Anterior cingulate cortex (tissue), 58 donors: ENCODE measurements at places on chromosomes 5 and 9.

- peak; percentile 79 for DNase-seq
Observed at GRCh38 chr9:18595597-18595996, 121.6 kb downstream of the ADAMTSL1 start.

GRCh38 chr5:96431376-96432187 is 1.5 kb downstream of the PCSK1 start:
- no peak for DNase-seq

DNA sequence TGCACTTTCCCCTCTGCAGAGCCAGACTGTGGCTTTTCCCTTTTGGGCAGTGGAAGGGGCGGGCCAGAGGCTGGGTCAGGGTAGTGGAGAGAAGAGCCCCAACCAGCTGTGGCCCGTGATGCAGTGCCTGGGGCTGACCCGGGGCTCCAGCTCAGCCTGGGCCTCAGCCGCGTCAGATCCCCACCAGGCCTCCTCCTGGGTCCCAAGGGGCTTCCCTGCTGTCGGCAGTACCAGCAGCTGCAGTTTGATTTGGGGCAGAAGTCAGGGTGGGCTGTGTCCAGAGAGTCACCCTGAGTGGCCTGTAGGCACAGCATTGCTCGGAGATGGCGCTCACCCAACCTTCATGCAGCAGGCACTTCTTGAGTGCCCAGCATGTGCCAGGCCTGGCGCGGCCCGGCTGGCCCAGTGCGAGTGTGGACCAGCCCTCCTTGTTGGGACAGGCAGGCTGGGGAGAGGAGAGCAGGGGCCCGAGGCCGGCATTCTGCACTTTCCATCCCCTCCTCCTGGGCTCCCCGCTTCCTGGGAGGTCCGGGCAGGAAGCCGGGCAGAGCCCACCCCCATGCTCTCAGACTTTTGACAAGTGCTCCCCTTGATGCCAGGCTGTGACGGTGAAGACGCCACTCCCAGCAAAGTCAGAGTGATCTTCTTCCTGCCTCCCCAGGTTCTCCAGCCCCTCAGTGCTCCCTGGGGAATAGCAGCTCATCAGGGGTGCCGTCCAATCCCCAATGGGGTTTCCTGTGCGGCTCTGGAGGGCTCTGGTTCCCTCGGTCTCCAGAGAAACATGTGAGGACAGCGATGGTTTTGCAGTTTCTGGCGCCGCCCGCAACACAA is 88.3 kb upstream of the COL5A1 start:
- DNase-seq: no peak

- DNase-seq: no peak
Observed at GRCh38 chr5:143767162-143767561, 44.8 kb upstream of the HMHB1 start.

DNA sequence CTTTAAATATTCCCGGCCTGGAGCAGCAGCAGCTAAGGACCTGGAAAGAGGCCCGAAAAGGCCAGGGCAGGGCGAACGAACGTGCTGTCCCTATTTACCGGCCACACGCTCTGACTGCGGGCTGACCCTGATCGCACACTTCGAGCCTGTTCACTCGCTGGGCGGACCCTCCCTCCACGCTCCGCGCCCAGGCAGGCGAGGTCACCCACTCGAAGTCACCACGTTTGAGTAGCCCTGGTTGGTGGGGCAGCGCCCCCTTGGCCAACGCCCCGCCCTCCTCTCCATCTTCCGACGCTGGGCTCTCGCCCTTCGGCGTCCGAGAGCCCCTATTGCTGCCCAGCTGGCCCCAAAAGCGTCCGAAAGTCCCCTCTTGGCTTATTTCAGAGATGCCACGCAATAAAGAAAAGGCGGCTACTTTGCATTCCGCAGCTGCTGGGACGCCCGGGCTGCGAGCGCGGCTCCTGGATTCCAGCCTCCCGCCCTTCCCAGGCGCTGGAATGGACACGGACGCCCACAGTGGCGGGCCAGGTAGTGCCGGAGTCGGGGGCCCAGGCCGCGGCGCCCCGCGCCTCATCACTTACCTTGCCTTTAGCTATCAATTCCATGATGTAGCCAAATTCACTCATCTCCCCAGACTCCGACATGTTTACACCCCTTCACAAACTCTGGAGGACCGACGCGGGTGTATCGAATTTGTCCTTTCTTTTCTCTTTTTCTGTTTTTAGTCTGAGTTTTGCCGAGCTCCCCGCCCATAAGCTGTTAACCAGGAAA is 9.9 kb upstream of the TRIM36 start:
- DNase-seq: no peak

DNA sequence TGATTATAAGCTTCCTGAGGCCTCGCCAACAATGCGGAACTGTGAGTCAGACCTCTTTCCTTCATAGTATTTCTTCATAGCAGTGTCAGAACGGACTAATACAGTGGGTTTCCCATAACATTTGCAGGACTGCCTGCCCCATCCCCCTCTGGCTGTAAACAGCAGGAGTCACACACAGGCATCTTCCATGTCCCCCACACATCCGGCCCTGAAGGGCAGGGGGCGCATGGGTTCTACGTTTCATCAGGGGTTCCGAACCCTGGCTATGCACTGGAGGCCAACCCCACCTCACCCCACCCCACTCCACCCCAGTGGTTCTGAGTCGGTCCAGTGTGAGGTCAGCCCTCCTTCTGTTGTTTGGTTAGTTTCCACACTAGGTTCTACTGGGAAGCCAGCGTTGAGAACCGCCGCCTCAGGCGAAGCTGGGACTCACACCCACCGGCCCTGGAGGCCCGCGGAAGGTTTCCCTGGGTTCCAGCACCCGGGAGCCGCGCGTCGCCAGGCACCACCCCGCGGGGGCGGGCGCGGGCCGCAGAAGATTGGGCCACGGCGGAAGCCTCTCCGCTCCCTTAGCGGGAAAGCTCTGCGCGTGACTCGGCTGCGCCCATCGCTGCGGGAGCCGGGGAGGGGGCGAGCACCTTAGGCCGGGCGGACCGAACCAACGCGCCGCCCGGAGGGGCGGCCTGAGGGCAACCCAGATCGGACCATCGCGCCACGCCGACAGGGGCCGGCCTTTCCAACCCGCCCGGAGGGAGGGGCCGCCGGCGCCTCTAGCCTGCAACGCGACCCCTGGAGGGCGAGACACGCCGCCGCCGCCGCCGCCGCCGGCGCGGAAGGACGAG is at the start of gene RUSC2:
TSS of gene RUSC2 (plus strand) at position 799 of the 842 bp plus-strand sequence. CDS start 56,411 bp downstream, outside the sequence.
- DNase-seq: peak; percentile 85

DNA sequence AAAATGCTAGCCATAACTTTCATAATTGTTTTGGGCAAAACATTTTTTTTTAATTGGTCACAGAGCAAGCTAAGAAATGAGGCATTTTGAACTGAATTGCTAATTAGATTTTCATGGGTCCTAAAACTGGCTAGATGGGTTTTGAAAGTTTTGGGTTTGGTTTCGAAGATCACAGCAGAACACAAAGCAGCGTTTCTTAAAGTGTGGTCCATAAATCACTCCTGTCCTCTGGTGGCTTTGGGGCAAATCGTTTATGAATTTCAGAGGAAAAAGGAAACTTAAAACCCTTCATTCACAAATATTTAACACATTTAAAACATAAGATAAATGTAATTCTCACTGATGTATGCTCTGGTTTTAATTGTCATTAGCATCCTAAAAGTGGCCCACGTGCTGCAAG is 503.7 kb downstream of the SPATA31D1 start:
- DNase-seq: no peak

DNA sequence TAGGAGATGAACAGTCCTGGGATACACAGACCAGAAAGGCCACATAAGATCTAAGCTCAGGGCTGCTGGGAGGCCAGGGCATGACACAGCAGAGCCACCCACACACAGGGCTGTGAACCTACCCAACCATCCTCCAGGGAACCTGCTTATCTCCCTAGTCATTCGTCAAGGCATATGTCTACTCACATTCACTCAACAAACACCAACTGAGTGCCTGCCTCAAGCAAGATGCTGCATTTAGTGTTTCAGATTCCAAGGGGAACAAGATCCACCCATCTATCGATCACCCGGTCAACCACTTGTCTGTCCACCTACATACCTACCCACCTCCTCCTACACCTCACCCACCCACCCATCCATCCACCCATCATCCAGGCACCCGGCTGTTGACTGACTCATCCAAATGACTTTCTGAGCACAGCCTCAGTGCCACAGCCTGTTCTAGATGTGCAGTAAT is 1.9 kb downstream of the DPM2 start:
- no peak for DNase-seq

DNA sequence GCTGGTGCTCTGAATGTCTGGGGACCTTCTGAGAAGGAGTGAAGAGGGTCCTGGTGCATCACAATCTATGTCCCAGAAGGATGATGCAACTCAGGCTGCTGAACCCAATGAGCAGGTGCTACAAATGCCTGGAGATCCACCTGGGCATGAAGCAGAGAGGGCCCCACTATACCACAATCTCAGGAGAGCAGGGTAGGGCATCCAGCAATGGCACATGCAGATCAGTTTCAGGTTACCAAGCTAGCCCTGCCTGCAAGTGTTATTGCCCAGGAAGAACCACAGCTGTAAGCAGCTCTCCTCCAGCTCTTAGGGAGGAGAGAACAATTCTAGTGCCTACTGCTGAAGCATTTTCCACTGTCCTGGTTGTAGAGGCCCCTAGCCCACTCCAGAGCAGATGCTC is 389.2 kb upstream of the TNC start:
- DNase-seq: no peak

DNA sequence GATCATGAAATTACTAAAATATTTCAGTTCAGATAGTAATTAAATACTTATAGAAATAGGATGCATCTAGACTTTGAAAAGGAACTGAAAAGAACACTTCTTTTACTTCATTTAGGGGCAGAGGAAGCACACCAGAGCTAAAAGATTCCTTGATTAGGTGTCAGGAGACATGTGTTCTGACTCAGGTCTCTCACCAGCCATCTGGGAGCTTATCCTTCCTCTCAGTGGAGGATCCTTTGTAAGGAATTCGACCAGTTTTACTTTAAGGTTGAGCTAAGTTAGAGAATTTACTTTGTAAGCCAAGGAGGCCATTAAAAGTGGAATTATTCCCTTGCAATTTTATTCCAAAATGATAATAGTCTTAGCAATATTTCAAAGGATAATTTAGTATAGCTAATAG is 16.7 kb downstream of the VCAN start:
- DNase-seq: no peak

DNA sequence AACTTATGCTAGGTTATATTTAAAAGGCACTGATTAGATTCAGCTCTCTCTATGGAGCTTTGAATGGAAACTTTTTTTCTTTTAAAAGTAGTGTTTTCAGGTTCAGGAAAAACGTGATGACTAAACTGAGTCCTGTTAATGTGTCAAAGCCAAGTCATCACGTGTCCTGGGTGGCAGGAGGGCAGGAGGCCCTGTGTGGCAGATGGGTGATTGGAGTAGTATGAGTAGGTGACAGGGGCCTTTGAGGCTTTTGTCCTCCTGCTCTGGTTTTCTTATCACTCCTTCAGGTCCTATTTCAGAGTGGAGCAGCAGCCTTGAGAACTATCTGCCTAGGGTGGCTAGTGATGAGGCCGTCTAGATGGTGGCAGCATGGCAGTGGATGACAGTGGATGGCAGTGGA is 17.7 kb upstream of the CARTPT start:
- DNase-seq: no peak

DNA sequence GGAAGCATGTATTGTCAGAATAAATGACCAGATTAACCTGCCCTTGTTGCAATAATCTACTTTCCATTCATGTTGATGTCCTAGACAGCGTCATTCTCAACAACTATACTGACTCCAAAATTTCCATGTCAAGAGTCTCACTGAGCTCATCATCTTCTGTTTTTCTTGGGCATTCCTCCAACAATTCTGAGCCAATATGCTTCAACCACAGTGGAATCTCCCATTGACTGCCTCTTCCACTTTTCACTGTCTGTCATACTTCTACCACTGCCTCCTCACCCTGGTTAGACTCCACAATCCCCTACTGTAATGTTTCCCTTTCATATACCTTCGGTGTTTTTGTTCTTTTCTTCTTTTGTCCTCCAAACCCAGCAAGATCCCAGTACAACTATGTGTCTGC is 162.8 kb downstream of the TLE1 start:
- DNase-seq: no peak

DNA sequence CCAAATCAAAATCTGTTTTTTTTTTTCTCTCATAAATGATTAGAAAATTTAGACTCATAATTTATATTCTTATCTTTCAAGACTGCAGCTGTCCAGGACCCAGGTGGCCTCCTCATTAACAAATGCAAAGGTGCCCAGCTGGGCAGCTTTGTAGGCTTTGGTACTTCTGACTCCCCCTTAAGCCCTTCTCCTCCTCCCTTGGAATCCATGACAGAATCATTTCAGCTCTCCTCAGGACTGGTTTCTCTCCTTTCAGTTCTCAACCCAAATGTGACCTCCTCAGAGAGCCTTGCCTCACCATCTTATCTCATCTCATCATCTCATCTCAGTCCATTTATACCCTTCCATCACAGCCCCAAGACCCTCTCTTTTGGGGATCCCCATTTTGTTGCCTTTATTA is 221.7 kb downstream of the KIAA0825 start:
- DNase-seq: no peak

DNA sequence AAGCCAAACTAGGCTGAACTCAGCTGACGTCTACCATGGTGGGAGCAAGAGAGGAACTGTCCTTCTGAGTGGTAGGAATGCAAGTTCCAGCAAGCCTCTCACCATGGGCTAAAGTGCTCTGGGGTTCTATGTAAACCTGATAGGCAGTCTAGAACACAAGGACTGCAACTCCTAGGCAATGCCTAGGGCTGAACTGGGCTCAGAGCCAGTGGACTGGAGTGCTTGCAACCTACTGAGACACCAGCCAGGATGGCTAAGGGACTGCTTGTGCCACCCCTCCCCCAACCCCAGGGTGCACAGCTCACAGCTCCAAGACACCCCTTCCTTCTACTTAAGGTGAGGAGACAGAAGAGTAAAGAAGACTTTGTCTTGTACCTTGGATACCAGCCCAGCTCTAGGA is 12.1 kb upstream of the RCL1 start:
- no peak for DNase-seq

- DNase-seq: no peak
Observed at GRCh38 chr9:109913461-109913810, 133.4 kb downstream of the PALM2AKAP2 start.

- DNase-seq: no peak
Observed at GRCh38 chr9:83473488-83473971, 64.7 kb downstream of the FRMD3 start.

- DNase-seq: no peak
Observed at GRCh38 chr5:43772764-43773477, 169.9 kb downstream of the NNT start.

DNA sequence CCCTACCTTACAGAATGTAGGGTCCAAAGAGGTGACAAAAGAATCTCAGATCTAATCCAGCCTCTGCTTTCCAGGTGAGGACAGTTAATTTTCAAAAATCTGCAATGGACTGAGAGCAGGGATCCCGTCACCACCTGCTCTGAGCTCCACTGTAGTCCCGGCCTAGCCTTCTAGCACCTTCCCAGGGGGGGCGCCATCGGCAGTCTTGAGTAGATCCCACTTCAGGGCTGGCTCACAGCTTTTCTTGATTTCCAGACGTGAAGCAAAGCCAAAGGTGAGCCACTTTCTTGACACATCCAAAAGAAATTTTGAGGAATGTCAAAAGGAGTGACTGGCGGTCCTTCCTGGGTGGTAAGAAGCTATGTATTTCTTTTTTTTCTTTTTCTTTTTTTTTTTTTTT is 114.1 kb downstream of the SYK start:
- no peak for DNase-seq

DNA sequence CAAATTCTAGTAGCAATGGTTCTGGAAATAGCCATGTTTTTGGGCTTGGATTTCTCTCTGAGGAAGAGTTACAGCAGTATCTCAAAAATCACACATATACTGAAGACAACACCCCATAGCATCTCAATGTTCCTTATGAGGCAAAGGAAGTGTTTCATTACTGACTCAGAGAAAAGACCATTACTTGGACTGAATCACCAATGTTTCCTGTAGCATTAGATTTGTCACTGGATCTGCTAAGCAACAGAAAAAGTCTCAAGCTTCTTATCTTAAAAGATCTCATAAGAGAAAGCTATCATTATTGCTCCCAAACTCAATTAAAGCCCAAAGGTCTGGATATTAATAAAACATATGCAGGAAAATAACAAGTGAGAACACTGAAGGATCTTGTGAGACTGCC is 272.4 kb downstream of the ADAMTS6 start:
- no peak for DNase-seq
